Amniotic stem cell (primary cell): ENCODE measurements at places on chromosomes 12 and 14.
A peak's percentile ranks its signal among the peaks of the same experiment; 100 is the strongest.

DNA sequence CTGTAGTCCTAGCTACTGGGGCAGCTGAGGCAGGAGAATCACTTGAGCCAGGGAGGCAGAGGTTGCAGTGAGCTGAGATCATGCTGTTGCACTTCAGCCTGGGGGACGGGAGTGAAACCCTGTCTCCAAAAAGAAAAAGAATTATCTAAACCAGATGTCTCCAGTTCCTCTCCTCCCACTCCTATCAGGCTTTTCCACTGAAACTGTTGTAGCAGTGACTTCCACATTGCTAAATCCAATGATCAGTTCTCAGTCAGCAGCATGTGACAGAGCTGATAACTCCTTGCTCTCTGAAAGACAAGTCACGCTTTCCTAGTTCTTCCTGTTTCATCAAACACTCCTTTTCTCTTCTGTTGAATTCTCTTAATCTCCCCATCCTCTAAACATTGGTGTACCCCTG lies 8.6 kb downstream of the SLC38A6 start:
- DNase-seq, result no peak

DNA sequence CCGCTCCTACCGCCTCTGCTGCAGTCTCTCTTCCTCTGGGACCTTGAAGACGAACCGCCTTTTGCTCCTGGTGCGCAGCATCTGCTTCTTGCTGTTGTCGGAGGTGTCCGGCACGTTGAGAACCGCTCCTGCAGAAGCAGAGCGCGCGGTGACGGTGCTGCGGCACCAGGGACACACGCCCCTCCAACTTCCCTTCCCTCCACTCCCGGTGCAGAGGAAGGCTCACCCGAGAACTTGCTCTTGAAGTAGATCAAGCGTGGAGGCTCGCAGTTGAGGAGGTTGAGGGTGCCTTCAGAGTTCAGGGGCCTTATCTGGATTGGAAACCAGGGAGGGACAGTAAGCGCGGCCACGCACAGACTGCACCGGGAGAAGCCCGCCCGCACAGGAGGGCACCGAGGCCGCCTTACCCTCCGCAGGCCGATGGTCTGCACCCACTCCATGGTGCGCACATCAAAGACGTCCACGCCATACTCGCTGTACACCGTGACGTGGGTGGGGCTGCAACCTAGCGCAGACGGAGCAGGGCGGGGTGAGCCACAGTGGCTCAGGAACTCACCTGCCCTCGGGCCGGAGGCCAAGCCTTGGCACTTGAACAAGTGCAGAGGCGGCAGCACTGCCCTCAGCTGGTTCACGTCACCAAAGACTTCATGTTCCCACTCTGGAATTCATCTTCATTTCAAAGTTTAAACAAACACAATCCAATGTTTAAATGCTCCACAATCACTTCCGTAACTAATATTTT lies 17.5 kb downstream of the AMN start:
- no peak for DNase-seq

- DNase-seq, result no peak
These were observed 406.4 kb downstream of the CCER1 start for GRCh38 chr12:90548595-90548994.

GRCh38 chr14:72557671-72558070 lies 336.2 kb downstream of the DPF3 start:
- DNase-seq, result no peak

- no peak for DNase-seq
These were observed 2.4 kb downstream of the EAPP start for GRCh38 chr14:34536951-34537676.

- DNase-seq, result no peak
These were observed 11.7 kb upstream of the OASL start for GRCh38 chr12:121050725-121051124.

DNA sequence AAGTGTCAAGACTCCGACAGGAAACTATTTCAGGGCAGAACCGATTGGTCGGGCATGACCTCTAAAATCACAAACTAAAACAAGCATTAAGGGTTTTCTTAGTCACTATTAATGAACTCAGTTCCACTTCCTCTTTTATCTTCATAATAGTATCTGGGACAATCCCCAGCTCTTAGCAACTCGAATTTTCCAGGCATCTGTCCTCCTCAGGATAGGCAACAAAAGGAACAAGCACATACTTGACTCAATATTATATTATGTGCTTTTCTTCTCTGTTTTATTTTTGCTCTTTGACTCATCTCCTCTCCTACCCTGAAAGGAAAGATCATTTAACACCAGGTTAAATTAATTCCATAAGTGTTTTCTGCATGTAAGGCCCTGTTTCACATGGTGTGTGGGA lies 638.3 kb upstream of the TBX3 start:
- no peak for DNase-seq

DNA sequence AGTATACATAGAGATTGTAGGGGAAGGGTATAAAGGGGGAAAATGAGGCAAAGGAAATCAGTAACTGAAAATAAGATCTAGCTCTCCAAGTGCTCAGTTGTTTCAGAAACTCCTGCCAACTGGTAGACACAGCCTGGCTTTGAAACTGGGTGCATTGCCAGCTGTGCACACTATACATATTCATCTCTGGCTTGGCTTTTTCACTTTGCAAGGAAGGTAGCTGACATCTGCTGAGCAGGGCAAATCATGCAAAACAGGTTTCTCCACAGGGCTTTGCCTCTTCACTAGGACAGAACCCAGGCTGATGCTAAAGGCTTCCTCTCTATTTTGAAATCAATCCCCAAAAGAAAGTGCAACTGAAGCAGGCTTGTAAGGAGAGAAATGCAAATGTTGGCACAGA lies 101.5 kb downstream of the HELB start:
- no peak for DNase-seq

GRCh38 chr12:75823475-75823874 lies 208.1 kb downstream of the PHLDA1 start:
- no peak for DNase-seq

- no peak for DNase-seq
These were observed 35.3 kb downstream of the MSRB3 start for GRCh38 chr12:65313719-65314317.

- no peak for DNase-seq
These were observed 17.4 kb upstream of the LYZ start for GRCh38 chr12:69330475-69331473.

DNA sequence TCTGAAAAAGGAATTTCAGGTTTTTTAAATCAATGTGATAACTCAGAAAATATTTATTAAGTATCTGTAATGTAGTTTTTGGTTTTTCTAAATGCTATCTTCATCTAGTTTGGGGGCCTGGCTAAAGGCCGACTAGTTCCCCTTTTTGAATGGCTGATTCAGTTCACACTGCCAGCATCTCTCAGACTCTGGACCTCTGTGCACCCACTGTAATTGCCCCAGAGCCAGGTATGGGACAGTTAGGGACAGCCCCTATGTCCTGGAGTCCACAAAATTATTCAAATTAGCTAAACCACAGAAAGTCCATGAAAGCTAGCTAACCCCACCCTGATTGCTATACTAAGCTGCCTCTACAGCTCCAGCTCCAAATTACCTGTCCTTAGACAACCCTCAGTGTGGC lies 49.1 kb upstream of the RGS6 start:
- no peak for DNase-seq

DNA sequence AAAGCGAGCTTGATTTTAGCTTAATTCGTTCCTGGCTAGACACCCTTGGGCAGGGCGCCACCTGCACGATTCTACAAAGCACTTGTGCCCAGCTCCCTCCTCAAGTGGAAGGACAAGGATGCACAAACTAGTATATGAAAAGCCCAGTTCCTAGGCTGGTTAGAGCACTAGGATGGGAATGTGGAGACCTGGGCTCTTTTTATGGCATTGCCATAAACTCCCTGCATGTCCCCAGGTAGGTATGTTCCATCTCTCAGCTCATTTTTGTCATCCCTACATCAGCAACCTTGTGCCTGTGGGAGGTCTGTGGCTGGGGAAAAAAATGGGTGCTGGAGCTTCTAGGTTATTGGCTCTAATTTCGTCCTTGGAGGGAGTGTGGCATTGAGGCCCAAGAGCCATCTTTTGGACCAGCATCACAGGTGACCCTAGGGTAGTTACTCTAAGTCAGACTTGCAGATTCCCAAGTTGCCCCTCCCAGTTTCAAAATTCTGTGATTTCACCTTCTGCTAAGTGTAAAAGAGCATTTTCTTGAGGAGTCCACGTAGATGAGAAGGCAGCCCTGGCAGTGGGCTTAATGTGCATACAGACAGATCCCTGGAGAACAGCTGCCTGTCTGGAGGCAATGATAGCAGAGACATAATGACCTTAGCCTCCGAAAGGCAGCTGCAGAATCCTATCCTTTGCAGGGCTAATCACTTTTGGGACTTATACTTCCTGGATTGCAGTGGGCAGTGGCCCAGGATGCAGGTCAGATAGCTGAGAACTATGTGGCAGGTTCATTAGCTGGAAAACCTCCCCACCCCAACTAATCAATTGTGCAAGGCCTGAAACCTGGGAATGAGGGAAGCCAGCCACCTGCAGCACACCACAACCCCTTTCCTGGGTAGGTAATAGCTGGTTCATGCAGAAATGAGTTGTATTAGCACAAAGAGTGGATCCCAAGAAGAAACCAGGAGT lies 47.6 kb upstream of the BDKRB2 start:
- DNase-seq, result no peak

DNA sequence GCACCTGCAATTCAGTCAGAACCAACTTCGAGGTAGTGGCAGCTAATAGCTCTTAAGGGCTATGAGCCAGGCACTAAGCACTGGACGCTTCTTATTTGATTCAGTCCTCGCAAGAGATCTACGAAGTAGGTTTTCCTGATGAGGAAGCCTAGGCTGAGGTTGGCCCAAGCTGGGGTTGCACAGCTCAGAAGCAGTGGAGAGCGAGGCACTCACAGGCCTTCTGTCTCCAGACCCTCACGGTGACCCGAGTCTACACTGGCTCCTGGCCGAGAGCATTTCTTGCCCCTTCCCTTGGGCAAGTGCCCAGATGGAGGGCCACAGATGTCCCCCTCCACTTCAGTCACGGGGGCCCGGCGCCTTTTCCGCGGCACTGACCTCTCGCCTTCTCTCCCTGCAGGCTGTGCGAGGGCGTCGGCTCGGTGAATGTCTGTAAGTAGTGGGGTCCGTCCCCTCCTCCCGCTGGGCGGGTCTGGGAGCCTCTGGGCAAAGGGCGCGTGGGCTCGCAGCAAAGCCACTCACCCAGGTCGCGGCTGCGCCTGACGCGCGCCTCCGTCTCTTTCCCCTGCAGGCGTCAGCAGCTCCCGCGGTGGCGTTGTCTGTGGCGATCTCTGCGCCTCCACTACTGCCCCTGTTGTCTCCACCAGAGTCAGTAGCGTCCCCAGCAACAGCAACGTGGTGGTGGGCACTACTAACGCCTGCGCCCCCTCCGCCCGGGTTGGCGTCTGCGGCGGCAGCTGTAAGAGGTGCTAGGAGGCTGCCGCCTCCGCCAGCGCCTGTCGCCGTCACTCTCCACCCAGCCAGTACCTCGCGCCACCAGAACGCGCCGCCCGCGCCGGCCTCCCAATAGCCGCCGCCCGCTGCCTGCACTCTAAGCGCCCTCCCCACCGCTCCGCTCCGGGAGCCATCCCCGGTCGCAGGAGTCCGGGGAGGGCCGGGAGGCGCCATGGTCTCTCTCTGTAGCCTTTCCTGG lies 13.1 kb downstream of the KRT83 start:
- peak; percentile 16 for DNase-seq

DNA sequence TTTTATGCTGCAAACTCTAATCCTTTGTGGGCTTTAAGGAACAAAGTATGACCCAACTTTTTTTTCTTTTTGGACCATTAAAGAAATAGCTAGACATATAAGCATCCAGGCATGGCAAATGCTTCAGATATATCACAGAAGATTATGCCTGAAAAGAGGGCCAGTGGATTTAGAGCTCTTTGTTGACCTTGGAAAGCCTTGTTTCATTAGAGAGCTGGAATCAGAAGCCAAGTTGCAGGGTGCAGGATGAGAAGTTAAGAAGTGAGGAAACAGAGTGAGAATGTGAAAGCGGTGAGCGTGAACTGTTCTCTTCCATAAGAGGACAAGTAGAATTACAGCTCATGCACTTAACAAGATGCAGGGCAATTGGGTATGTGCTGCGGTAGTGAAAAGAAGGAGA lies 373.7 kb downstream of the SYT1 start:
- no peak for DNase-seq

GRCh38 chr14:22865424-22866405 lies 5.8 kb upstream of the LRP10 start:
- no peak for DNase-seq

DNA sequence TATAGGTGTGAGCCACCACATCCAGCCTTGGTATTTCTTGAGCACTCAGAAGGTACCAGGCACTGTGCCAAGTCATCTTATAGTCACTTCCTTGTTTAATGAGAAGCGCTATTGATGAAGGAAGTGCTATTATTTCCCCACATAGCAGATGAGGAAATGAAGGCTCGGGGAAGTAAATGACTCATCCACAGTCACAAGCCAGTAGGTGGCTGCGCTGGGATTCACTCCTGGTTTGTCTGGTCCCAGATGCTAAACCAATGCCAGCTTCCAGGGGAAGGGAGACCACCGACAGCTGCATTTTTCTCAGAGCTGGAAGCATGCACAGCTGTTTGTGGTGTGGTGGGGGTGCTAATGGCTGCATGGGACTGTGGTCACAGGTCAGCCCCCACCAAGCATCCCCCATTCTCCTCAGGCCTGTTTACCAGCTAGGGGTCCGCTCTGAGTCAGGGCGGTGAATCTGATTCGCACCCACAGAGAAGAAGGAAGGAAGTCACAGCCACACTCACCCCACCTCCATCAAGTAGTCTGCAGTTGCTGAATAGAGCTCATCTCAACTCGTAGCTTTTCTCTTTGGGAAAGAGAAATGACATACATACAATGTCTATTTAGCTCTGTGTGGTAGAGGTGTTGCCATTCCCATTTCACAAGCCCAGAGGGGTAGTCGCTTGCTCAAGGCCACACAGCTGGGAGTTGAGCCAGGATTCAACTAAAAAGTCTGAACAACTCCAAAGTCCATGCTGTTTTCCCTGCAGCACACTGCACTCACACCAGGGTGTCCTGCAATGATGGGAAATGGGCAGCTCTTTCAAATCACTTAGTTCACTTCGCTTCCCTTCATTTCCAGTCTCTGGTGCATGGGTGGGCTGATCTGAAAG lies 6.3 kb upstream of the LTBP2 start:
- no peak for DNase-seq

- DNase-seq, result no peak
These were observed 83.8 kb upstream of the HMGA2 start for GRCh38 chr12:65740506-65740872.

DNA sequence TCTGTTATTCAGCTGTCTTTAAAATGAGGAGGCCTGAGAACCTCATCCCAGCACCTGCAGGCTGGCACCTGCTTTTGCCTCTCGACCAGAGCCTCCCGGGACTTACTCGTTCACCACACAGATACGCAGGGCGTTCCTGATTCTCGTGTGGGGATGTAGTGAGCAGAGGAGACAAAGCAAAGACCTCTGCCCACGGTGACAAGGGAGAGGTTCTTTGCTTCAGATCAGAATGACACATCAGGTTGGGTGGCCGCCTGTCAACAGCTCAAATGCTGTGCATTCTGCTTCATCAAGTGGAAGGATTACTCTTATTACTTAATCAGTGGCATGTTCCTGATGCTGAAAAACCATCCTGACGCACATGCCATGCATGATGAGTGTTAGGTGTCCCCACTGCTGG lies 24.4 kb downstream of the DEGS2 start:
- no peak for DNase-seq

- DNase-seq, result peak; percentile 74
These were observed 121.7 kb downstream of the CHST11 start for GRCh38 chr12:104578453-104578852.

GRCh38 chr12:69106482-69107118 lies 132.8 kb upstream of the CPSF6 start:
- DNase-seq, result no peak
